ENCODE measurements at places on chromosomes 2 and 18. TPM values are rescaled to one million over a fixed set of nuclear protein-coding genes. Genes with fewer than 3 reads are reported as not detected.
A peak's percentile ranks its signal among the peaks of the same experiment; 100 is the strongest.

Gene LYG2
- total RNA-seq: not detected

Gene OTOS
- total RNA-seq: not detected

Gene LYG1
- total RNA-seq: 0.96 TPM

Gene GAL3ST2
- 70.2 TPM for total RNA-seq

Gene SLC19A3
- 6.4 TPM for total RNA-seq

Gene NEU4
- 36.9 TPM for total RNA-seq

Gene TMEM200C
- total RNA-seq: 0.53 TPM

DNA sequence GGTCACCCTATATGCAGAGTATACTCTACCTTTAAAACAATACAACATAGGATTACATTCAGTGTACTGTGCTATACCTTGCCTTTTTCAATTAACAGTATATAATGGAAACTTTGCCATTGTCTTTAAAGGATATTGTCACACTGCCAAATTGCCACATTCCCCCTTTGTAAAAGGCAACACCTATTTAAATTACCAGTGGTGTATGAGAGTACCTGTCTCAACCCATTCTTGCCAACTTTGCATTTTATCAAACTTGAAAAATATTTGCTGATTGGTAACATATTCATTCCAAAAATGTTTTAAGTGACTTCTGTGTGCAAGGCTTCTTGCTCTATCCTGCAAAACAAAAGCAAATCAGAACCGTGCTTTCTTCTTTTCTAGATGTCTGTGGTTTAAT lies 92.9 kb downstream of the FMNL2 start:
- no peaks in the 10 kb centered on the region for H3K36me3 ChIP-seq
- H3K4me3 ChIP-seq: no peak overlapping the region
- H3K27ac ChIP-seq: no peak overlapping the region
- H3K4me1 ChIP-seq: no peaks in the 10 kb centered on the region
- no peaks in the 10 kb centered on the region for H3K27me3 ChIP-seq

DNA sequence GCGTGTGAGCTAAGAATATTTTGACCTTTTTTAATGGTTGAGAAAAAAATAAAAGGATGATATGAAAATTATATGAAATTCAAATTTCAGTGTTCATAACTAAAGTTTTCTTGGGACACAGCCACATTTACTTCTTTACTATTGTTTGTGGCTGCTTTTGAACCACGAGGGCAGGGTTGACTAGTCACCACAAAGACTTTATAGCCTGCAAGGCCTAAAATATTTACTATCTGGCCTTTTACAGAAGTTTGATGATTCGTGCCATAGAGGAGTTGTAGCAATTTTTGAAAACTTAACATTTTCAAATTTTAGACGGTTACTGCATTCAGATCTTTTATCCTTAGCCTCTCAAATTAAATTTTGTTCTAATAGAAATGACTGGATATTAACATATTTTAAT lies 69.9 kb downstream of the LIMS1 start:
- no peaks in the 10 kb centered on the region for H3K27me3 ChIP-seq
- no peaks in the 10 kb centered on the region for H3K4me1 ChIP-seq
- no peak overlapping the region for H3K27ac ChIP-seq
- no peak overlapping the region for H3K4me3 ChIP-seq
- no peaks in the 10 kb centered on the region for H3K36me3 ChIP-seq

DNA sequence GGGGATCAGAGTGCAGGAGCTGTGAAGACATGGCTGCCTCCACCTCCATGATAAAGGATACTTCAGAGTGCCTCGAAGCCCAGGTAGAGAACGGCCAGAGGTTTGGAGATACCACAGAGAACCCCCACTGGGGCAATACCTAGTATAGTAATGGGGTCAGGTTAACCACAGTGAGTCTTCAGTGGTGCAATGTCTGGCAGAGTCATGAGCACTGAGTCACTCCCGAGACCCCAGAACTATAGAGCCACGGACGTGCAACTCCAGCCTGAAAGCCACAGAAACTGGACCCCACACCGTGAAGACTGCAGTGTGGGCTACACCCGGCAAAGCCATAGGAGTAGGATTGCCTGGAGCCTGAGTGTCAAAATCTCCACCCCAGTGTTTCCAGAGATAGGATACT lies 746.6 kb downstream of the CBLN2 start:
- H3K36me3 ChIP-seq: no peaks in the 10 kb centered on the region
- DNase-seq: no peak
- no peak overlapping the region for H3K27ac ChIP-seq
- no peaks in the 10 kb centered on the region for H3K27me3 ChIP-seq
- no peaks in the 10 kb centered on the region for H3K4me1 ChIP-seq

GRCh38 chr2:96578731-96579130 lies 42.2 kb downstream of the ARID5A start:
- H3K4me1 ChIP-seq: no peaks in the 10 kb centered on the region
- H3K36me3 ChIP-seq: no peaks in the 10 kb centered on the region
- DNase-seq: no peak
- H3K27me3 ChIP-seq: no peaks in the 10 kb centered on the region
- H3K4me3 ChIP-seq: no peak overlapping the region

DNA sequence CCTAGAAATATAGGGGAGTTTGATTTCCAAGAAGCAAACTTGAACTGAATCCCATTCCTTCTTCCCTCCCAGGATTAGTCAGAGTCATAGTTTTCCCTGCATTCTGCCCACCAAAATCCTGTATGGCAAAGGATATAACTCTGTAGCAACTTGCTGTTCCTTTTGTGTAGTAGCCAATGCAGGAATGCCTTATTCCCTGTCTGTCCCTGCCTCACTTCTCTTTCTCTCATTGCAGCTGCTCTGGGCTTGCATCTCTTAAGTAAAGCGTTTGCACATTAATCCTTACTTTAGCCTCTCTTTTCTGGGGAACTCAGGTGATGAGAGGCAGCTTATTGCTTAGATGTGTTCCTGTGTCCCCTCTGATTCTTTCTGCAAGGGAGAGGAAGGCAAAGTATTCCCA lies 333.1 kb upstream of the VWC2L start:
- no peaks in the 10 kb centered on the region for H3K36me3 ChIP-seq
- no peak overlapping the region for H3K4me3 ChIP-seq
- H3K27ac ChIP-seq: no peak overlapping the region

DNA sequence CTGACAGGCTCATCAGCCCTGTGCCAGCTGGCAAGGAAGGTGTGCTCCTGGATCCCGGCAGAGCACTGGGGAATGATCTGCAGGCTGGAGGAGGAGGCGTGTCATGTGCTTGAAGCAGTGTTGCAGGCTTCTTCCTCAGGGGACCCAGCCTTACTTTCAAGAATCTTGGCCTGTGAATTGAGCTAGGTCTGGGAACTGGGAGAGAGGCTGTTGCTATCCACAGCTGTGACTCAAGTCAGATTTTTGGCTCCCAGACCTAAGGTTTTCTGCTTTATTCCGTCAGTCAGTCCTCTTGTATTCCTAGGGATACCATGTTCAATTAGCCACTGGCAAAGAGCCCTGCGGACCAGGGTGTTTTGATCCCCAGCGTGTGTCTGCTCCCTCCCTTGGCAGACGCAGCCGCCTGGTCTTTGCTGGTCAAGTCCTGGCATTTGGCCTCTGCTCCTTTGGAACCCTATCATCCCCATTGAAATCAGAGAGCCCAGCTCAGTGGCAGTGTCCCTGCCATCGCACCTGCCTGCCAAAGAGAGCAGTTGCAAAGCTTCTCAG lies 32.4 kb downstream of the ASB1 start:
- H3K27me3 ChIP-seq: no peaks in the 10 kb centered on the region
- no peaks in the 10 kb centered on the region for H3K4me1 ChIP-seq

GRCh38 chr2:162308747-162309503 lies 9.6 kb downstream of the IFIH1 start:
- H3K36me3 ChIP-seq: no peaks in the 10 kb centered on the region
- H3K27ac ChIP-seq: no peak overlapping the region
- no peaks in the 10 kb centered on the region for H3K27me3 ChIP-seq
- no peak for DNase-seq
- H3K4me1 ChIP-seq: no peaks in the 10 kb centered on the region

GRCh38 chr2:195574312-195574711 lies 82.7 kb upstream of the SLC39A10 start:
- H3K4me3 ChIP-seq: no peak overlapping the region
- no peak for DNase-seq
- no peak overlapping the region for H3K27ac ChIP-seq
- no peaks in the 10 kb centered on the region for H3K36me3 ChIP-seq
- H3K27me3 ChIP-seq: no peaks in the 10 kb centered on the region
- no peaks in the 10 kb centered on the region for H3K4me1 ChIP-seq

DNA sequence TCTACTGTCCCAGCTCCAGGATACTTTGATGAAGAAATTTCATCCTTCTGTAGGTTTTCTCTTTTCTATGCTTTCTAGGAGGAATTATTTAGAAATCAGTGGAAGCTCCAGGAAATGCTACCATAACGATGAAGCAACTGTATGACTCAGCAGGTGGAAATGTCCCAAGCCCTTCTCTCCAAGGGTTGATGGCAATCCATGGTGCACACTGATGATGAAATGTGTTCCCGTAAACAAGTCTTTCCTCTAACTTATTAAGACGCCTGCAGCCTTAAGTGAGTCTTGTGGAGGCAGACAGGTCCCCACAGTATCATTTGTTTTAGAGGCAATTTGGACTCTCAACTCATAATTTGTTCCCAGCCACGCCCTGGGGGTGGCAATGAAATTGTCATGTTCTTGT lies 777.6 kb upstream of the SOX11 start:
- no peak overlapping the region for H3K4me3 ChIP-seq
- no peak overlapping the region for H3K27ac ChIP-seq
- no peaks in the 10 kb centered on the region for H3K27me3 ChIP-seq
- H3K4me1 ChIP-seq: no peaks in the 10 kb centered on the region
- DNase-seq: no peak

DNA sequence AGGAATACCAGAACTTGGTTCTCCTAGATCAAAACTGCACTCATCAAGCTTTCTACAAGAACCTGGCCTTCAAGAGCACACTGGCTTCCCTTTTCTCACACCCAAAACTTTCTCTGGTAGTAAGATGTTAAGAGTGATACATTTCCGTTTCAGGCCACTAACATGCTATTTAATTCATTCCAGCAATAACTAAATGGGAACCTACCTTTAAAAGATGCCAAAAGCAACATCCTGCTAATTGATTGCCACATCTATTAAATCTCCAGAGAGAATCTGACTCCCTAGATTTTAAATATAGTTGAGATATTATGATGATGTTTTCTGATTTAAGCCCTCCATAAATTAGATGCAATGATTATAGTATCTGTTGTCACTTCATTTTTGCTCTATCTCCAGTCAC lies 71.6 kb downstream of the KCTD18 start:
- no peak for DNase-seq
- H3K27me3 ChIP-seq: no peaks in the 10 kb centered on the region
- H3K4me1 ChIP-seq: no peaks in the 10 kb centered on the region
- no peak overlapping the region for H3K4me3 ChIP-seq
- H3K27ac ChIP-seq: no peak overlapping the region
- no peaks in the 10 kb centered on the region for H3K36me3 ChIP-seq

DNA sequence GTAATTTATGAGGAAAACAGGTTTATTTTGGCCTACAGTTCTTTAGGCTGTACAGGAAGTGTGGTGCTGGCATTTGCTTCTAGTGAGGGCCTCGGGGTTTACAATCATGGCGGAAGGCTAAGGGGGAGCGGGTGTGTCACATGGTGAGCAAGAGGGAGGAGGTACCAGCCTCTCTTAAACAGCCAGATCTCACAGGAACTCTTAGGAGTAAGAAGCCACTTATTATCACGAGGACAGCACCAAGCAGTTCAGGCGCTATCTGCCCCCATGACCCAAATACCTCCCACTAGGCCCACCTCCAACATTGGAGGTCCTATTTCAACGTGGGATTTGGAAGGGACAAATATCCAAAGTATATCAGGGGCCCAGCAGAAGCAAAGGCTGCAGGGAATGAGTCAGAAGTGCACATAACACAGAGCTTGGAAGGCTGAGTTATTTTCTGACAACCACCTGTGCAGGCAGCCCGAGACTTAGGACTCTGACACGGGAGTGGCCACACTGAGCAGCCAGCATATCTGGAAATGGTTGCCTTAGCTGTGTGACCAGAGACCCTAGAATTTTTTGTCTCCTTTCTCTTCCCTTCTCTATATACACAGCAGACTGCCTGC lies 170.9 kb downstream of the PRPF40A start:
- no peak overlapping the region for H3K27ac ChIP-seq
- H3K27me3 ChIP-seq: no peaks in the 10 kb centered on the region
- peak; percentile 25 for DNase-seq
- no peaks in the 10 kb centered on the region for H3K4me1 ChIP-seq
- no peaks in the 10 kb centered on the region for H3K36me3 ChIP-seq

- no peak overlapping the region for H3K27ac ChIP-seq
- no peaks in the 10 kb centered on the region for H3K4me1 ChIP-seq
- no peaks in the 10 kb centered on the region for H3K36me3 ChIP-seq
- DNase-seq: no peak
- H3K4me3 ChIP-seq: no peak overlapping the region
Measured at GRCh38 chr2:39065616-39066015, 55.2 kb downstream of the SOS1 start.

- no peaks in the 10 kb centered on the region for H3K4me1 ChIP-seq
- no peaks in the 10 kb centered on the region for H3K36me3 ChIP-seq
- no peak overlapping the region for H3K27ac ChIP-seq
Measured at GRCh38 chr2:187871506-187871905, 317.3 kb upstream of the TFPI start.

GRCh38 chr2:3181416-3182010 lies 196.1 kb downstream of the EIPR1 start:
- no peak overlapping the region for H3K4me3 ChIP-seq
- no peak overlapping the region for H3K27ac ChIP-seq
- no peaks in the 10 kb centered on the region for H3K4me1 ChIP-seq

- no peak for DNase-seq
- H3K27me3 ChIP-seq: no peaks in the 10 kb centered on the region
- H3K27ac ChIP-seq: no peak overlapping the region
- no peaks in the 10 kb centered on the region for H3K4me1 ChIP-seq
Measured at GRCh38 chr2:214604861-214605260, 194.0 kb downstream of the VWC2L start.

- DNase-seq: no peak
- H3K27ac ChIP-seq: no peak overlapping the region
- H3K4me3 ChIP-seq: no peak overlapping the region
- H3K27me3 ChIP-seq: no peaks in the 10 kb centered on the region
- H3K4me1 ChIP-seq: no peaks in the 10 kb centered on the region
Measured at GRCh38 chr2:154452906-154453493, 245.5 kb upstream of the KCNJ3 start.

Data from colonic mucosa (tissue), 4 donors.